ENCODE measurements at places on chromosomes 6 and 20.
A peak's percentile ranks its signal among the peaks of the same experiment; 100 is the strongest.

DNA sequence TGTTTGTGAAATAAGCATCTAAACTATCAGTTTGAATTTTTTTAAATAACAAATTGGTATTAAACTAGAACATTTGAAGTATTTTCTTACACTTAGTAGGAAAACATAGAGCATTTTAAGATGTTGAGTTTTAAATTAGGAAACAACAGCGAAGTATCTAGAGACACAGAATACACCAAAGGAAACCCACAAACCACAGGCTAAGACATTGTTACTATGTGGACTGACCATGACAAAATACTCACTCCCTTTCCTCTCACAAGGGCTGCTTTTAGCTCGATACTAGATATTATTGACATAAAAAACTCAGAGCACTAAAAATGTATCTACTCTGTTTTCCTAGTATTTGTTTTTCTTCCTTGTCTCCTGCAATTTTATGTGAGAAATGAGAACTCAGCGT is 266.0 kb upstream of the CITED2 start:
- DNase-seq, result no peak

DNA sequence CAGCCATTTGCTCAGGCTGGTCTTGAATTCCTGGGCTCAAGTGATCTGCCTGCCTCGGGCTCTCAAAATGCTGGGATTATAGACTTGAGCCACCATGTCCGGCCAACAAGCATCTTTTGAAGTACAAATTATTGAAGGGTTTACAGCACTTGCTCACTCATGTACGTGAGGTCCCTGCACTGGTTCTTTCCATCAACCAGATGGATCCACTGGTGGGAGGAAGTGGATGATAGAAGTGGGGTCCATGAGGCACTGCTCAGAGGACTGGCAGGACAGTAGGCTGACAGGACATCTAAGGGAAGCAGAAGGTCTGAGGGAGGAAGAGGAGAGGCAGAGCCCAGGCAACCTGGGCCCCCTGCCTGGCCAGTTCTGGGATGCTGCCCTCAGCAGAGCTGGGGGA is 109.2 kb upstream of the NXT1 start:
- no peak for DNase-seq

DNA sequence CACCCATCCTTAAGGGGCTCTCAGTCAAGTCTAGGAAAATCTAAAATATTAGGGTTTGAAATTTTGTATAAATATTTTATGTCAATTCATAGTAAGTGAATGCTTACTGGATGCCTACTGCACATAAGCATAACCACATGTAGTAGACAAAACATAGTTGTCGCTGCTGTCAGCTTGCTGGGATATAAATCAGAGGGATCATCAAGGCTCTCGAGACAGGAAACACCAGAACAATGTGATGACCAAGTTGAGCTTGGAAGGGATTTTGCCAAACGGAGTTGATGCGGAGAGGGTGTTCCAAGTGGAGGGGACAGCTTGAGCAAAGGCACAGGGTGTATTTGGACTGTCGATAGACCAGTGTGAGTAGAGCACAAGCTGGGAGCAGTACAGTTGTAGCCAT is 105.8 kb upstream of the SUPT3H start:
- no peak for DNase-seq

DNA sequence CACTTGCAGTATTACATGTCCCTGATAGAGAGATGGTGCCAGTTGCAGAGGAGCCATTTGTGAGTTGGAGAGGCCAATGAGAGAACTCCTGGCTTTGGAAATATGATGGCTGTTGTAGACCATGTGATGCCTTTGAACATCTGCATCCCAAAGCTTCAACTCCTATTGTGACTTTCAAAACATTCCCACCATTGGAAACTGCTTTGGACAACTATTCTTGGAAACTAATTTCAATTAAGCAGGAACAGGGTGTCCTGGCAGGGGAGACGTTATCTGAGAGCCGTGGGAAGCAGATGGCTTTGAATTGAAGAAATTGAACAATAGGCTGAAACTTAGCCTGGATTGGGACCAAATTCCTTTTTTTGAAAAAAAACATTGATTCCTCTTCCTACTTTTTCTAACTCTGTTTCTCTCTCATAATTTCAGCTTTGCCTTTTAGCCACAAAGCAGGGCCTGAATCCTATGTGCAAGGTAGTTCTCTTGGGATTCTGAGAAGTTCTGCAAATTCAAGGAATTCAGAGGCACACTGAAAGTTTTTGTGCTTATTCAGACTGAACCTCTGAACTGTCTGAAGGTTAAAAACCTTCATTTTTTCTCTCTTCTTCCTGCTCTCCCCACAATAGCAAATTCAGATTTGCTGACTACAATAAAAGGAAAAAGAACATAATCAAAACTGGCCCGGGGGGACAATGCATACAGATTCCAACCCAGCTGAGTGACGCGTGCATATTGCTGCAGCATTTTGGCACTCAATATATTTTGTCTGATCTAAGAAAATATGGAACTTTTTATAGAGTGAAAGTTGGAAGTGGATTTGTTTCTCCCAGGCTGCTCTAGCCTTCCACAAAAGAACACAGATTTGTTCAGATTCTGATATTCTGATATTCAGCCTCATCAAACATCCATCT is 720.4 kb upstream of the CHD6 start:
- no peak for DNase-seq

- DNase-seq, result no peak
These were observed 708.7 kb downstream of the UTRN start for GRCh38 chr6:144993870-144994269.

DNA sequence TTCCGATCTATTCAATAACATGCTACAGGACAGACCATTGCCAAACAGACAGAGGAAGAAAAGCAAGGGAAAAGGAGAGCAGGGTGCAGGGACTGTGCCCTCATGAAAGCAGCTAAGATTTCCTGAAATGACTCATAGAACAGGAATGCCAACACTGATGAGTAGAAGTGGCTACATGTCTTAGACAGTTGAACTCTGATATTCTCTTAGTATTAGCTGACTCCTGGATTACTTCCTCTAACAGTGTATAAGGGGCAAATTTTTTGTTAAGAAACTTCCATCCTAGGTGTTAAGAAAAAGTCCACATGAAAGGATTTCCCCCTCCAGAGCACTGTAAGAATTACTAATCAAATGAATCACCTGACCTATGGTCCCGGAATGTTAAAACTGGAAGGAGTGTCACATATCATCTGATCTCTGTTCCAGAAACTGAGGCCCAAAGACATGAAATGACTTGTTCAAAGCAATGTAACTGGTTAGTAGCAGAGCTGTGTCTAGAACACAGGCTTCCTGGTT is 224.9 kb downstream of the IBTK start:
- DNase-seq, result no peak

DNA sequence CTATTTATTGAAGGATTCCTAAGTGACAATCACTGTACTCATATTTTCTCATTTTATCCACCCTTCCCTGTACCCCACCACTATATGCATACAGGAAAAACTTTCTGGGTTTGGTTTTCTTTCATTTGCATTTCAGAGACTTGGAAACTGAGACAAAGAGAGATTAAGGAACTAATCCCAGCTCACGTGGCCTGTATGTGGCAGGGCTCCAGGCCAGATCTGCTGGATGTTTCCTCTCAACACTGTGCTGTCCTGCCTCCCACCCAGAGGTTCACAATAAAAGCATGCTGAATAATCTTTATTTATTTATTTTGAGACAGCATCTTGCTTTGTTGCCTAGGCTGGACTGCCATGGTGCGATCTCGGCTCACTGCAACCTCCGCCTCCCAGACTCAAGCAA is 50.2 kb downstream of the CEP162 start:
- no peak for DNase-seq

- DNase-seq, result no peak
These were observed 227.5 kb upstream of the MYLIP start for GRCh38 chr6:15901141-15902115.

DNA sequence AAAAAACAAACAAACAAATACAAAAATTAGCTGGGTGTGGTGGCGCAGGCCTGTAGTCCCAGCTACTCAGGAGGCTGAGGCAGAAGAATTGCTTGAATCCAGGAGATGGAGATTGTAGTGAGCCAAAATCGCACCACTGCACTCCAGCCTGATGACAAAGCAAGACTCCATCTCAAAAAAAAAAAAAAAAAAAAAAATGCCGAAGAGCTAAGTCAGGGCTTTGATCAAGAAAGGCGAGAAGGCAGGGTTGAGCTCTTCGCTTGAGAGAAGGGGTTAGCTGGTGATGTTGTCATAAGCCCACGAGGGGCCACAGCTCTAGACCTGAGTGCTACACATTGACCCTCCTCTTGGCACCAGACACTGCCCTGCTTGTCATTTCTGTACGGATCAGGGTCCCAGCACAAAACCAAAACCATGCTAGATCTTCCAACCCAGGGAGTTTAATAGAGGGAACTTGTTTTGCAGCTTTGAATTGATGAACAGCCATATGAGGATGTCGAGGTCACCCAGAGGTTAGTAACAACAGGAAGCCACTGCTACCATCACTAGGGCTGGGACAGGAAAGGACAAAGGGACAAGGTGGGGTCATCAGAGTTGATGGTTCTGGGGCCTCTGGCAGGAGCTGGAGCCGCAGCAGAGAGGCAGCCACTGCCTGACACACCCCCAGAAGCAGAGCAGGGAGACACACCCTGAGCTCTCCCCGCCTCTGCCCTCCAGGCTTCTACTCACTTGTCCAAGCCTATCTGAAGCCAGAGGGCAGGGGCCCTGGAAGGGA is 122.7 kb downstream of the SNX5 start:
- no peak for DNase-seq

DNA sequence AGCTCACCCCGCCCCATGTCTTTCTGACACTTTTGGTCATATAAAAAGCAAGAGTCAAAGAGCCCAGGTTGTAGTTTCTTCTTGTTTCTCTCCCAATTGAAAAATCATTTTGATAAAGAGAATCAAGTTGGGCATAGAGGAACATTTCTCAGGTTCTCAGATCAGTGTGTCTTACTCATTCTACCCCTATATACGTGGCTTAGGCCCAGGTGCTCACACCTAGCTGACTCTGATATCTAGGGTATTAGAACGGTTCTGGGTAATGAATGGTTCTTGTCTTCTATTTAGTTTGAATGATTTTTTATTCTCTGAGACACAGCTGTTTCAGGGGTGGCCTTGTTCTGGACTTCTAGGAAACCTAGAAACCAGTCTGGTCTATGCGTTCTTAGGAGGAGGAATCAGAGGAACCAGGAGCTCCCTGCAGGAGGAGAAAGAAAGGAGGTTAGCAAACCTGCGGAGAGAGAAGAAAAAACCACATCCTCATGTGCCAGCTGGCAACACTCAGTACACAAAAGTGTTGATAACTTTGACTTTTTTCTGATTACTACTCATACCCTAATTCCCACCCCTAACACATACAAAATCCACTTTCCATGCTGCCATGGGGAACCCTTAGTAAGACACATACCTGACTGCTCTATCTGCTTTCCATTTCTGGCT is 178.0 kb downstream of the CLIC5 start:
- DNase-seq, result no peak

DNA sequence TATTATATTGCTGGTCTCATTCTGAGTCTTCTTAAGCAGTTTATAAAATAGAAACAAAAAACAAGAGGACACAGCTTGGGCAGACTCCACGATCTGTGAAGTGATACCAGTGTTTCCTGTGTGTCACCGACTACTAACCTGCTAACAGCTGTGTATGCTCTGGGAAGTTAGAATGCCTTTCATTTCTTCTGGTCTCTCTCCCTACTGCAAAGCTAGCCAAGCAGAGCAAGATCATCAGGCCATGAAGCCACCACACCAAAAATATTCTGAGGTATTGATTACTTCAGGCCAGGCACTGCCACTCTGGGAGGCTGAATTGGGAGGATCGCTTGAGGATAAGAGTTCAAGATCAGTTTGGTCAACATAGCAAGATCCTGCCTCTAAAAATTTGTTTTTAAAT is 46.9 kb upstream of the SMIM29 start:
- no peak for DNase-seq

- no peak for DNase-seq
These were observed 953.4 kb downstream of the KIF16B start for GRCh38 chr20:15619816-15620215.

GRCh38 chr6:108584323-108584722 is 23.6 kb downstream of the FOXO3 start:
- DNase-seq, result no peak

GRCh38 chr6:156060013-156060412 is 604.4 kb upstream of the NOX3 start:
- DNase-seq, result no peak

DNA sequence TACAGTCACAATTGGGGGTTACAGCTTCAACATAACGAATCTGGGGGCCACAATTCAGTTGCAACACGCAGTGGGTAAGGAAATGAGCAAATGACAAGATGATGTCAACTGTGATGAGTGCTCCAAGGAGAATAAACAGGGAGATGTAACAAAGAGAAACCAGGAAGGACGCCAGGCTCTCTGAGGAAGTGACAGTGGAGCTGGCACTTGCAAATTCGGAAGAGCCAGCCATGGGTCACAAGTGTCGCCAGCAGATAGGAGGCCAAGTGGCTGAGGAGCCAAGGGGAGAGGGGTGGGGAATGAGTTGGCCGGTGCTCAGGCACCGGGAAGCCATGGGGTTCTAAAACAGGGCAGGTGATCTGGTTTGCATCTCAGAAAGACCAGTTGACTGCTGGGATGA is 136.4 kb downstream of the EYA2 start:
- DNase-seq, result no peak

GRCh38 chr6:138012682-138013081 is 94.5 kb downstream of the PERP start:
- DNase-seq, result no peak

GRCh38 chr6:97438011-97438671 is 155.1 kb upstream of the MMS22L start:
- no peak for DNase-seq

DNA sequence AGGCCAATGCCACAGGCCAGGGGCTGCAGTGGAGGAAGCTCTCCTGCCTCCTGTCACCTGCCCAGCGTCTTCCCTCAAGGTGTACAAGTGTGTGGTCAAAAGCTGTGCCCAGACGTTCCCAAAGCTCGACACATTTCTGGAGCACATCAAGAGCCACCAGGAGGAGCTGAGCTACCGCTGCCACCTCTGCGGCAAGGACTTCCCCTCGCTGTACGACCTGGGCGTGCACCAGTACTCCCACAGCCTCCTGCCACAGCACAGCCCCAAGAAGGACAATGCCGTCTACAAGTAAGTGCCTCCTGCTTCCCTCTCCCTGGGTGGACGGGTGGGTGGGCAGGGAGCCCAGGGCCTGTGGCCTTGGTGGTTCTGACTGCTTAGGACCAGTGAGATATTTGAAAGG is 38.2 kb downstream of the ZNF341 start:
- DNase-seq, result no peak

DNA sequence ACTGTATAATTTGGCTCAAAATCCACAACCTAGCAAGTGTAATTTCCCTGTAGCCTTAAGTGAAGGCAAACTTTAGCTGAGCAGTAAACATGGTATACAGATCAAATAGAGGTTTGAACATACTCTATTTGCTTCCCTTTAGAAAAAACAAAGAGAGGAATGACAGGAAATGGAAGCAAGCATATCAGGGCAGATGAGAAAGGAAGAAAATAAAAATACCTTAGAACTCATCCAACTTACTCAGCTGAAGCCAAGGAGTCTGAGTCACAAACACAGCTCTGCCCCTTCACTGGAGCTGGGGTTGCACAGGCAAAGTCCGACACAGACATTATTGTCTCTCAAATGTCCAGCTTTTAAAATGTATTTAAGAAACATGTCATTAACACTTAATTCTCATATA is 379.9 kb upstream of the IRAK1BP1 start:
- no peak for DNase-seq

- DNase-seq, result no peak
These were observed 50.8 kb upstream of the TSHZ2 start for GRCh38 chr20:52921340-52921739.

GRCh38 chr20:61370841-61371303 is 118.8 kb downstream of the CDH4 start:
- DNase-seq, result no peak

- DNase-seq, result no peak
These were observed 25.8 kb upstream of the TNFRSF21 start for GRCh38 chr6:47335466-47335865.

- peak; percentile 53 for DNase-seq
These were observed 31.0 kb downstream of the IRF4 start for GRCh38 chr6:422433-423054.

All from CD4-positive, alpha-beta T cell treated with Interleukin-15 for 4 hours (primary cell).